Activated naive CD4-positive, alpha-beta T cell (primary cell): ENCODE measurements at places on chromosomes 12 and 14.

DNA sequence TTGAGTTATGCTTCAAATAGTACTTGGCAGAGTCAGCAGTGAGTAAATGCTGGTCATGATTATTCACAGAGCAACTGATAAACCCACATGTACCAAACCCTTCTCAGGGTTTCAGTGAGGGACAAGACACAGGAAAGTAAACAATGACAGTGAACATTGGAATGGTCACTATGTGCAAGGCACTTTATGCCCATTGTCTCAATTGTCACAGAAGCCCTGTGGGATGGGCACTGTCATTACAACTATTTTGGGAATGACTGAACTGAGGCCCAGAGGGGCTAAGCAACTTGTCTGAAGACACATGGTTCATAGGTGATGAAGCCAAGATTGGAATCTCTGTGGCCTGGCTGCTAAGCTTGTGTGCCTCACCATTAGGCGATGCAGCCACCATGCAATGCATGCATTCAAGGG, 238.5 kb downstream of the RBM19 start:
- no peak for DNase-seq

DNA sequence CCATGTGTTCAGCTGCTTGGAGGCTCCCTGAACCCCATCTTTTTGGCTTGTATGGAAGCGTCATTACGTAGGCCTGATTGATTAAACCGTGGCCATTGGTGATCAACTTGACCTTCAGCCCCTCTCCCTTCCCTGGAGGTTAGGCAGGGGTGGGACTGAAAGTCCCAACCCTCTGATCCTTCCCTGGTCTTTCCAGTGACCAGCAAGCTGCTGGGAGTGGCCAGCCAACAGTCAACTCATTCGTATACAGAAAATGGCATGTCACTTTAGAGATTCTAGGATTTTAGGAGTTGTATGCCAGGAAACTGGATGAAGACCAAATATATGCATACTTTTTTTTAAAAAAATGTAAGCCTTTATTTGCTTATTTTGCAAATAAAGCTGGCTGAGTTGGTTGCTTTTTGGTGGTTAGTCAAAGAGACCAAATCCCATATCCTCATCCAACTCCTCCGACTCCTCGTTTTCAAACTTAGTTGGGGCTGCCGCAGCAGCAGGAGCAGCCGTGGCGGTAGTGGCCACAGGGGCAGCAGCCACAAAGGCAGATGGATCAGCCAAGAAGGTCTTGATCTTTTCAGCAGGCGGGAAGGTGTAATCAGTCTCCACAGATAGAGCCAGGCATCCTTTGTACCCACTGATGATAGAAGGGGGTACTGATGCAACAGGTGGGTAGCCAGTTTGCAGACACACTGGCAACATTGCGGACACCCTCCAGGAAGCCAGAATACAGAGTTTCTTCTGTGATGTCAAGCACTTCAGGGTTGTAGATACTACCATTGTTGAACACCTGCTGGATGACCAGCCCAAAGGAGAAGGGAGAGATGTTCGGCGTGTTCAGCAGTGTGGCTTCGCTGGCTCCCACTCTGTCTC, 16.6 kb downstream of the NFKBIA start:
- no peak for DNase-seq

GRCh38 chr14:94998685-94999084, 158.6 kb downstream of the DICER1 start:
- DNase-seq: no peak

- DNase-seq: no peak
Observed at GRCh38 chr14:68412505-68413465, 380.1 kb downstream of the ZFP36L1 start.

- no peak for DNase-seq
Observed at GRCh38 chr14:77086017-77086727, 11.9 kb upstream of the CIPC start.

DNA sequence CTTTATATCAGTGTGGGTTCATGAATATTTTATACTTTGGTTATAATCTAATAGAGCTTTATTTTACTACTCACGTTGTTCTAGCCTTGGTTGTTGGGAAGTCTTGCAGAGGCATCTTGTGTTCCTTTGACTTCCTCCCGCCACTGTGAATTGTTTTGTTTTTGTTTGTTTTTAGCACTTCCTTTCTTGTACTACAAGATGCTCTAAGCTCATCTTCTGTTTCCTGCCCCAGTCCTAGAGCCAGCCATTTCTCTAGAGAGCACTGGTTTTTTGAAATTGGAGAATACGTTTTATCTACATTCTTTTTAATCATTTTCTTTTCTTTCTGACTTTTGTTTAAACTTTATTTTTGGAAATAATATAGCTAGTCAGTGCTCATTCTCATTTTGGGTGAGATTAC, 15.9 kb upstream of the NUBPL start:
- no peak for DNase-seq

DNA sequence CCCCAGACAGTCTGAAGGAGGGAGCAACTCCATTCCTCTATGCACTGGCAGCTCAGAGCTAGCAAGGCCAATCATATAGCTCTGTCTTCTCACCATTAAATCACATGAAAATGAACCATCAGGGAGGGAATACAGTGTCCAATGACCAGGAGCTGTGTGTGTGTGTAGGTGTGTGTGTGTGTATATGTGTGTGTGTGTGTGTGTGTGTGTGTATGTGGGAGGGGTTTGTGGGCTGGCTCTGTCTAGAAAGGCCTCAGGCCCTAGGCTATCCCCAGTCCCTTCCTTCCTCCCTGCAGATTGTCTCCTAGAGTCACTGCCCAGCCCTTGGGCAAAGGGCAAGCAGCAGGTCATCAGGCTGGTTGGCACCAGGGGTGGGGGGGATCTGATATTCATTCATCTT, 5.7 kb upstream of the SUSD6 start:
- no peak for DNase-seq

DNA sequence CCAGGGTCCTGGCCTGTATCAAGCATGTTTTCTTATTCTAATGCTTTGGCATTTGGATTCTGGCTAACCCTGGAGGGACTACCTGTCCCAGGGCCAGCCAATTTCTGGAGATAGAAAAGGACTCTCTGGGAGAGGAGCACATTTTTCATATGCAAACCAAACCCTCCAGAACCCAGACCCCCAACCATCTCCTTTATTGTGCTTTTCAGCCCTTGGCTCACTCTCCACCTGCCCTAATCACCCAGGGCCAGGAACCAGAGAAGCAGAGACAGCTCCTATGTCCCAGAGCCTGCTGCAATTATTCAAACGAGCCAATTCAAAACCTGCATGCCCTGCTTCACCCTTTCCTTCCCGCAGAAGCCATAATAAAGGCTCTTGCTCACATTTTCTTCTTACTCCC, 23.8 kb downstream of the HSPB8 start:
- DNase-seq: no peak

DNA sequence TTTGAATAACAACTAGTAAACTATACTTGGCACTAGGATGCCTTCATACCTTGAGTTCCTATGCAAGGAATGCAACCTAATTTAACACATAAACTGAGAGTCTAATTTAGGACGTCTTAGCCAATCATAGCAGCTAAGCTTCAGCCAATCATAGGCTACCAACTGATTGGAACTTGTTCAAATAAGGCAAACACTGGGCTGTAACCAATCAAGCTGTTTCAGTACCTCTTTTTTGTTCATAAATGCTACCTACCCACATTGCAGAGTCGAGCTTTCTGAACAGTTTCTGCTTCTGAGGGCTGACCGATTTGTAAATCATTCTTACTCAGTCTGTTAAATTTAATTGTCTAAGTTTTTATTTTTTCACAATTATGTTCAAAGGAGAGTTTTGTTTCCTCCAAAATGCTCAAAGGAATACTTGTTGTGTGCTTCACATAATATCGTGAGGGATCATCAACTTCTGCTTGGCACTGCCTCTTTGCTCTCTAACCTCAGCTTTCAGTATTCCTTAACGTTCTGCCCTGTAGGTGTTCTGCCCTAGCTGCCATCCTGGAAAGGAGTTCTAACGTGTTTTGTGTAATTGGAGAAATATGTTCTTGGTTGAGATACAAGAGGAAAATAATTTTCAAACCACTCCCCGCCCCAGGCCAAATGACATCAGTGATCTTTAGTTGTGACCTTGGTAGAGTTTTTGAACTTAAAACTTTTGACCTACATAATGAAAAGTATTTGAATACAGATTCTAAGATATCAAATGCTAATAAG, 380.4 kb upstream of the MIS18BP1 start:
- DNase-seq: no peak

- no peak for DNase-seq
Observed at GRCh38 chr14:57559576-57559975, 65.9 kb upstream of the CCDC198 start.

DNA sequence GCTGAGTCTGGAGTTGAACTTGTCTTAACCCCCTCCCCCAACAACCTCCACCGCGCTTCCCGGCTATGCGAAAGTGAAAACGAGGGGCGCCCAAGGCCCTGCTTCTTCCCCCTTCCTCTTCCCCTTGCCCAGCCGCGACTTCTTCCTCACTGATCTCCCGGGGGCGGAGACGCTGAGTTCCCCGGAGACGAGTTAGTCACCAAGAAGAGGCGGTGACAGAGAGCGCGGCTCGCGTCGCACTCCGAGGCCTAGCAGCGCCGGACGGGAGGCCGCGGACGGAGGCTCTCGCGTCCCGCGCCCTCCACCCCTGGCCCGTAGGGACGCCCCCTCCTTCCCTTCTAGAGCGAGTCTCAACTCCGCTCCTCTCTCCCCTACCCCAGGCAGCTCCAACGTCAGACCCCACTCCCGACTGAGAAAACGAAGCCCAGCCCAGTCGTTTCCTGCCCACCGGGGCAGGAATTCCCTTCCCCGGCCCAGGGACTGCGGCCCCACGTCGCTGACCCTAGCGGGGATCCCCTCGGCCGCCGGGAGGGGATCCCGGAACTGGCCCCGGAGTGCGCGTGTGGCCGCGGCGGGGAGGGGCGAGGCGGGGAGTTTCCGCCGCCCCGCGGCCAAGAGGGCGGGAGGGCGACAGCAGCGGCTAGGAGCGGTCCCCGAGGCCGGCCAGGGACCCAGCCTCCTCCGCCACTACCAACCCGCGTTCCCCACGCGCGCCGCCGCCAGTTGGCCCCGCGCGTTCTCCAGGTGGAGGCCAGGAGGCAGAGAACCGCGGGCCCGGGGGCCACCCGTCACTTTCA, 1.4 kb downstream of the BAZ1A start:
- peak; percentile 59 for DNase-seq

DNA sequence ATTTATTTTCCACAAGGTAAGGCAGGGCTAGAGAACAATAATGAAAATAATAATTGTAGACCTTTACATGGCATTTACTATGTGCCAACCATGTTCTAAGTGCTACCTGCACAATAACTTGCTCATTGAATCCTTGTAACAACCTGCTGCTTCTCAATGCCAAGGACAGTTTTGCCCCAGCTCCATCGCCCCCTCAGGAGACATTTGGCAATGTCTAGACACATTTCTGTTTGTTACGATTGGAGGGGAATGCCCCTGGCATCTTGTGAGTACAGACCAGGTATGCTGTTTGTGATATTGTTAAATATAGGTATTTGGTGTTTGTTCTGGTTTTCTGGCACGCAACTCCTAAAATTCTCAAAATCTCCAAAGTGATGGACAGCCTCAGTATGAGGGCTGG, 8.1 kb upstream of the ATXN2 start:
- no peak for DNase-seq

- no peak for DNase-seq
Observed at GRCh38 chr14:44392984-44393383, 114.1 kb downstream of the FSCB start.

GRCh38 chr12:96434107-96434506, 33.9 kb upstream of the CDK17 start:
- peak; percentile 34 for DNase-seq

- no peak for DNase-seq
Observed at GRCh38 chr12:71142016-71142415, 15.8 kb downstream of the TSPAN8 start.

DNA sequence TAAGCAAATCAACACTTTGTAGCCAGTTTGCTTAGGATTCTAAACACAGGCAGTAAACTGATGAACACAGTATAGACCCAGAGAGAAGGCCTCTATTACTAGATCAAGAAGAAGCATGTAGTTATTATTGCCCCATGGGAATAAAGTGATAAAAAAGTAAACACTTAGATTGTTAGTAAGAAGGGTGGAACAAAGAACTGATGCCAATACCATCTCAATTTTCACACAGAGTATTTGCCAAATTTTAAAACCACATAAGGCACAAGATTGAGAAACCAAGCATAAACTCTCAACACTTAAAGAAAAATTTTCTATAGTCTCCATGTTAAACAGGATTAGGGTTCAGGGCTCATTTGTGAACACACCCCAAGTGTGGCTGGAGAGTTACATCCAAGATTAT, 77.0 kb upstream of the SYT1 start:
- no peak for DNase-seq

DNA sequence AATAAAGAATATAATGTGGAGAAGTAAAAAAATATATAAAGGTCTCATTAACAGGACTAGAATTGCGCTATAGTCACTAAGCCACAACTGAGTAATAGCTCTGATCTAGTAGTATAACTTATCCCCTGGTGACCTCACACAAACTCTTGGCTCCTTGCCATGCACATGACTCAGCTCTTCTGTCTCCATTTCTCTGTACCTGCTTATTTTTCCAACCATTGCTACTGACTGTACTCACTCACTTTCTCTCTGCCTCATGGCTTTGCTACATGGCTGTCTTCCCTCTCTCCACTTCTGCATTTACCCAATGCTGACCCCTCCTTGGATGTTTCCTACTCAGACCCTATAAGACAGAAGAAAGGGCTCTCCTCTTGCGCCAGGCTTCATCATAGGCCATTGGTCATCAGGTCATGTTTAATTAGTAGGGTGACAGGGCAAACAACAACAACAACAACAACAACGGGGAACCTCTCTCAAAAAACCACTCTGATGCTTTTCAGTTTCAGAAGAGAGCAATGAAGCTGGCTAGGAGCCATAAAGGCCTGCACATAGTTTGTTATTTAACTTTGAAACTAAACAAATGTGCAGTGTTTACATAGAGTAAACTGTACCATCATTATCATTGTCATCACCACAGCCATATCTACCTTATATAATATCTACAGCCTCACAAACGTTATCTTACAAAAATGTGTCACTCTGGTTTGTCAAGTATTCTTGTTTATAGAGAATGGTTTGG, 25.6 kb upstream of the KRAS start:
- no peak for DNase-seq

DNA sequence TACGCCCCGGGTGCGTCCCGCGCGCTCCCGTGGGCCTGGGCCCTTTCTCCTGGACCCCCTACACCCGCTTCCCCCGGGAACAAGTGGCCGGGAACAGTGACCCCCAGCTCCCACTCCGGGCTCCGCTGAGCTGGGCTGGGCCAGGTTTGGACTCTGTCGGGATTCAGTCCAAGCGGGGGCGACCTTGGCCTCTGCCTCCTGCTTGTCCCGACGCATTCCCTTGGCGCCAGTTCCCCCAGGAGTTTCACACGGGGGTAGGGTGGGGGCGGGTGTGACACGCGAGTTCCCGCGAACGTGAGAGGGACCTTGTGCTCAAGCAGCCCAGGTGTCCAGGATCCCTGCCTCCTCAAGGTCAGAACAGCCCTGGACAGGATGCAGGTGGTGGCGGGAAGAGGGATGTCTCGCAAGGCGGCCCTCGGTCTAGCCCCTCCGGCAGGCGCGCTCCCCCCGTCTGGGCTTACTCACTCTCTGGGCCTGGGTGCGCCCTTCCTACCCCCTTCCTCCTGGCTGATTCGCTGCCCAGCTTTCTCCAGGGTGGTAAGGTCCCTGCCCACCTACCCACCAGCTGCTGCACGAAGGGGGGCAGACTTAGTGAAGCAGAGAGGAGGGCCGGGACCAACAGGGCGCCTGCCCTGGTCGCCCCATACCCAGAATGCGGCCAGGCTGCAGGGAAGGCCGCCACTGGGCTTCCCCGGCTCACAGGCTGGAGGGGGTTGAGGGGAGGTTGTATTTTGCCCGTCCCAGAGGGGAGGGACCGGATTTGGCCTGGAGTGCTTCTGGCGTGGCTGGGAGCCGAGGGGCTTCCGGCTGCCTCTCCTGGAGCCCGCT, 862 bp downstream of the CRIP2 start:
- DNase-seq: no peak
